Thoracic aorta (tissue), 2 donors: ENCODE measurements at places on chromosomes 7 and 10.

DNA sequence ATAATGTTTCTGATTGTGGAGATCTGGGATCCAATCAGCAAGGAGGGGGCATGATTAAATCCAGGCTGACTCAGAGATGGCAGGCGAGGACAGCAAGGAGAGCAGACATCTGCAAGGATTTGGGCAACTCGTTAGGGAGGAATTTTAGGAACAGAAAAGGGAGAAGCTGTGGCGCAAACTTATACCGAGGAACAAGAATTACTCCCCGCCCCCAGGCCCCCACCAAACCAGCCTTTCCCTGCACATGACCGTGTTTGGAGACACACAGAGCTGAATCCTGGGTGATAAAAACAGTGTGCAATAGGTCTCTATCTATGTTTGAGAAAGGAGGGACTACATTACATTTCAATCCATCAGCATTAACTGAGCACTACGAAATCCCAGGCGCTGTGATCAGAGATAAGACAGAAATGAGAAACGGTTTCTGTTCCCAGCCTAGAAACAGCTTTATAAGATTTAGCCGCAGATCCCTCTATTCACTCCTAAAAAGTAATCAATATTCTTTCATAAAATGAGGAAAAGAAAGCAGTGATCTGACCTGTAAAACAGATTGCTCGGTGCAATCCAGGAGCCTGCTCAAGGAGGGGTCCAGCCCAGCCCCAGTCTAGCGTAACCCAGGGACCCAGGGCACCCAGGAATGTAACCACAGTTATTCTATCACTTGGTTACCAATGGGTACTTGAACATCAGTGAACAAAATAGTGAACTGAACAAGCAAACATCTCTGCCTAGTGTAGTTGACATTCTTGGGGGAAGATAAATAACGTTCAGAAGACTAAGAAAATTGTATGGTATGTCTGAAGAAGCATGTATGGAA, 37.2 kb upstream of the RAPGEF5 start:
- H3K36me3 ChIP-seq = no peaks in the 10 kb centered on the region
- no peaks in the 10 kb centered on the region for H3K4me1 ChIP-seq

- no peaks in the 10 kb centered on the region for H3K4me1 ChIP-seq
- no peak overlapping the region for H3K27ac ChIP-seq
- no peak for DNase-seq
- no peaks in the 10 kb centered on the region for H3K27me3 ChIP-seq
- H3K36me3 ChIP-seq = peaks cover 8% of the 10 kb centered on the region
Measured at GRCh38 chr7:130139193-130139960, 65.8 kb downstream of the TMEM209 start.

DNA sequence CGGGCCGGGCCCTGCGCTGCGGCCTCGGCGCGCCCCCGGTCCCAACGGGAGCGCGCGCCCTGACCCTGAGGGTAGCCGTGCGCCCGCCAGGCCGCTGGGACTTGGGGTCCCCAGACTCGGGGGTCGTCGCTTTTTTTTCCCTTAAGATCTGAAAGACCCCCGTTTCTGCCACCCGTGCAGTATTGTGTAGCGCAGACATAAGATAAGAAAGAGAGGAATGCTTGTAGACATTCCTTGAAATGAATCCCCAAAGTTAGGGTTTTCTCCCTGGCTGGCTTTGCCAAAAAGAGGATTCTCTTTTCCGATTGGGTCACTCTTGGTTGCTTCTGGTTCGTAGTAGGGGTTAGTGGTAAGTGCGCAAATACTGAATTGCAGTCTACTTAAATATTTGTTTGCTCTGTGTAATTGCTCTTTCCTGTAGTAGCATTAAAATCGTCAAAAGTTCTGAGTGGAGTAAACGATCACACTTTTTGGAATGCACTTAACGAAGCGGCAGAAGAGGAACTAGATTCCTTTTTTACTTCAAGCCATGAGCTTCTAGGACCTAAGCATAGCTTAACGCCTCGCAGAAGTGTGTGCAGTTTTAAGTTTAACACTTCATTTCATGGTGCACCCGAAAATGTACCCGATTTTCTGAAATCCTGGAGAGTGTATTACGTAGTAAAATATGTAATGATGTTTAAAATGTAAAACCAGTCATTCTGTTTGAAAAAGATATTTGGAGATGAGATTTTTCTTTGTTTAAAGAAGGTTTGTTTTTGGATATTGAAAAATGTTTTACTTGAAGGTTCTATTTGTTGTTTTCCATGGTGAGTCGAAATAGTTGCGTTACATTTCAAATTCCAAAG, 1.3 kb downstream of the CUL1 start:
- peak overlapping the region; percentile 95 for H3K27ac ChIP-seq
- H3K27me3 ChIP-seq = no peaks in the 10 kb centered on the region
- peak overlapping the region; percentile 88 for H3K4me3 ChIP-seq
- H3K36me3 ChIP-seq = no peaks in the 10 kb centered on the region
- DNase-seq = no peak

GRCh38 chr7:29572558-29572957, 8.9 kb downstream of the PRR15 start:
- no peaks in the 10 kb centered on the region for H3K27me3 ChIP-seq
- DNase-seq = no peak
- H3K4me3 ChIP-seq = no peak overlapping the region
- no peaks in the 10 kb centered on the region for H3K4me1 ChIP-seq
- H3K27ac ChIP-seq = no peak overlapping the region

DNA sequence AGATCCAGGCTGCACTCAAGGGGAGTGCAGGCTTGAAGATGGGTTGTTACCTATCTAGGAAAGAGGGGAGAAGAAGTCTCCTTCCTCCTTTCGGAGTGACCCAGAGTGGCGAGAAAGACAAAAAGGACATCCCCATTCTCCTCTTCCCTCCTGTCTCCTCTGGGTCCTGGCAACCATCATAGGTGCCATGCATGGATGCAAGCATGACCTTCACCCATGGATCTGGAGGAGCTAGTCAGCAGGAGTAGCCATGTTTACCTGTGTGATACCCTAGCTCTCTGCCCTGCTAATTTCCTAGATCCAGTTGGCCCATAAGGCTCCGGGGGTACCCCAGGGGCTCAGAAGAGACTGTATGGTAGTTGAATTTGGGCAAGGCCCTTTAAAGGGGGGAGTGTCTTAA, 17.2 kb upstream of the CROT start:
- H3K4me3 ChIP-seq = no peak overlapping the region
- peaks cover 13% of the 10 kb centered on the region for H3K36me3 ChIP-seq
- no peak for DNase-seq
- no peaks in the 10 kb centered on the region for H3K27me3 ChIP-seq
- H3K4me1 ChIP-seq = peaks cover 4% of the 10 kb centered on the region
- H3K27ac ChIP-seq = no peak overlapping the region

DNA sequence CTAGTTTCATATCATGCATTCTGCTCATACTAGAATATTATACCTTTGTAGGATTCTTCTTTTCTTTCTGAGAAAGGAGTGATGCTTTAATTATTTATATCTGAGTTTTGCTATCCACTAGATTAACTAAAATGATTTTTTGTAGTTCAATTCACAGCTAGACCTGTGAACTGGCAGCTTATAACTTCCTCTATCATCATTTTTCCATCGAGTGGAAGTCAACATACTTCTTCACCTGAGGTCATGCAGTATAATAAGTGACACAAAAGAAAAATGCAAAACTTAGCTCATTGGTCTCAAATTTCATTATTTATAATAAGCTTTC, 8.0 kb downstream of the LRRN3 start:
- no peak for DNase-seq
- no peak overlapping the region for H3K27ac ChIP-seq
- no peaks in the 10 kb centered on the region for H3K36me3 ChIP-seq
- H3K27me3 ChIP-seq = no peaks in the 10 kb centered on the region
- no peak overlapping the region for H3K4me3 ChIP-seq
- peaks cover 3% of the 10 kb centered on the region for H3K4me1 ChIP-seq

DNA sequence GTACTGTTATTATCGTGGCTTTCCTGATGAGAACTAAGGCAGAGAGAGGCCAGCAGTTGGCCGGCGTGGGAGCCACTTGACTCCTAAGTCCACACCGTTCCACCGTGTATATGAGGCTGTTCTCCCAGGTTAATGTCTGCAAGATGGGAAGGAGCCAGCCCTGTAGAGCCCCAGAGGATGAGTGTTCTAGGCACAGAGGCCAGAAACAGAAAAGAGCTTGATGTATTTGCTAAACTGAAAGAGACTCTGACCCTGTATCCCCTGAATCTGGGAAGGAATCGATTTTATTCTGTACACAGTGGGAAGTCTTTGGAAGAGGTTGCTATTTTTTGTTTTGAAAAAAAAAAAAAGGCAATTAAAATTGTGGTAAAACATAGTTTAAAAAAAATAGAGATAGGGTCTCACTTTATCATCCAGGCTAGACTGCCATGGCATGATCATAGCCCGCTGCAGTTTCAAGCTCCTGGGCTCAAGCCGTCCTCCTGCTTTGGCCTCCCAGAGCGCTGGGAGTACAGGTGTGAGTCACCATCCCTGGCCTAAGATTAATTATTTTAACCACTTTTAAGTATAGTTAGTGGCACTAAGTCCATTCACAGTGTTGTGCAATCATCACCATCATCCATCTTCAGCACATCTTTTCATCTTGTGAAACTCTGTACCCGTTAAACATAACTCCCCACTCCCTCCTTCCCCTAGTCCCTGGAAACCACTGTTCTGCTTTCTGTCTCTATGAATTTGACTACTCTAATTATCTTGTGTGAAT, 348.8 kb downstream of the SDK1 start:
- DNase-seq = no peak
- no peaks in the 10 kb centered on the region for H3K4me1 ChIP-seq
- no peaks in the 10 kb centered on the region for H3K27me3 ChIP-seq
- no peak overlapping the region for H3K27ac ChIP-seq
- no peak overlapping the region for H3K4me3 ChIP-seq

DNA sequence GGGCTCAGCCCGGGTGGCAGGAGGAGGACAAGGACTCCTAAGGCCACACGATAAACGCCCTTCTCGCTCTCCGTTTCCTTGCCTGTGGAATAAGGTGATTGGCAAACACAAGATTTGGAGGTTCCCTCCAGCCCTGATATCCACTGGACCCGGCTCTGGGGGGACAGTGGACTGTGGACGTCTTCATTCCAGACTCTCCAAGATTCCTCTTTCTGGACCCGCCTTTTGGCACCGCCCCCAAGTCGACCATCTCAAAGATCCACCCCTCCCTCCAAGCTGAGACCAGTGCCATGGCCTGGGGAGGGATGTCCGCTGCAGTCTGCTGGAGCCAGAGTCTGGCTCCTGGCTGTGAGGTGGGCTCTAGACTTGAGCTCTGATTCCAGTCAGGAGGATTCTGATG, 23.6 kb downstream of the ZNF783 start:
- no peaks in the 10 kb centered on the region for H3K4me1 ChIP-seq
- peak overlapping the region; percentile 82 for H3K4me3 ChIP-seq
- H3K36me3 ChIP-seq = peaks cover 6% of the 10 kb centered on the region
- H3K27me3 ChIP-seq = no peaks in the 10 kb centered on the region
- peak overlapping the region; percentile 7 for H3K27ac ChIP-seq

DNA sequence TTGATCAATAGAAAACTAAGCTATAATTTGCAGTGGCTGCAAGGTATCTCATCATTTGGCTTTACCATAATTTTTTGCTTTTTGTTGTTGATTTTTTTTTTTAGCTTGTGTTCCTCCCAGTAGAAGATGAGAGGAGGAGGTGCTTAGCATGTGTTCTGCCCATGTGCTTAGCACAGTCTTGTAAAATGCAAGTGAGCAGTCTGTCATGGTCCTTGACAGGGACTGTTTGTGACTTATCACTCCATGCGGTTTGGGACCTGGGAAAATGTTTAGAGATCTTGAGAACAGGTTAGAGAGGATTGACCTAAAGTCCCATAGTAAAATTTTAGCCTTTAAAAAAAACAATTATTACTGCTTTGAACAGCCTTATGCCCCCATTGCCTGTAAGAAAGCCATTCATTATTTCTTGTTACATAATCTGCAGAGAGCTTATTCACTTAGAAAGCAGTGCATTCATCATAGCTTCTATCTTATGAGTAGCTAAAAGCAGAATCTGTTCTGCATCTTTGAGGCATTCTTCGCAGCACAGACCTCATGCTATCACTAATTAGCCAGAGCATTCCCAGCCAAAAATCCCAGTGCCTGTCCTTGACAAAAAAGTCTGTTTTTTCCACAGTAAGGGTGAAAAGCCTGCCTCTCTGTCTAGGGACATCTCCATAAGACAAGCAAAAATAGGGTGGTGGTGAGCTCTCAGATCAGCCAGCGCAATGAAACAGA, 748.7 kb upstream of the GALNT17 start:
- peaks cover 84% of the 10 kb centered on the region for H3K4me1 ChIP-seq
- no peak overlapping the region for H3K27ac ChIP-seq
- no peak overlapping the region for H3K4me3 ChIP-seq
- H3K27me3 ChIP-seq = no peaks in the 10 kb centered on the region
- no peaks in the 10 kb centered on the region for H3K36me3 ChIP-seq
